Endothelial cell (in vitro differentiated cells): ENCODE measurements at places on chromosomes 11 and 22. TPM values are rescaled to one million over a fixed set of nuclear protein-coding genes. Genes with fewer than 3 reads are reported as not detected.

- no peak for DNase-seq
Measured at GRCh38 chr11:95232666-95233065, 1.7 kb upstream of the SESN3 start.

DNA sequence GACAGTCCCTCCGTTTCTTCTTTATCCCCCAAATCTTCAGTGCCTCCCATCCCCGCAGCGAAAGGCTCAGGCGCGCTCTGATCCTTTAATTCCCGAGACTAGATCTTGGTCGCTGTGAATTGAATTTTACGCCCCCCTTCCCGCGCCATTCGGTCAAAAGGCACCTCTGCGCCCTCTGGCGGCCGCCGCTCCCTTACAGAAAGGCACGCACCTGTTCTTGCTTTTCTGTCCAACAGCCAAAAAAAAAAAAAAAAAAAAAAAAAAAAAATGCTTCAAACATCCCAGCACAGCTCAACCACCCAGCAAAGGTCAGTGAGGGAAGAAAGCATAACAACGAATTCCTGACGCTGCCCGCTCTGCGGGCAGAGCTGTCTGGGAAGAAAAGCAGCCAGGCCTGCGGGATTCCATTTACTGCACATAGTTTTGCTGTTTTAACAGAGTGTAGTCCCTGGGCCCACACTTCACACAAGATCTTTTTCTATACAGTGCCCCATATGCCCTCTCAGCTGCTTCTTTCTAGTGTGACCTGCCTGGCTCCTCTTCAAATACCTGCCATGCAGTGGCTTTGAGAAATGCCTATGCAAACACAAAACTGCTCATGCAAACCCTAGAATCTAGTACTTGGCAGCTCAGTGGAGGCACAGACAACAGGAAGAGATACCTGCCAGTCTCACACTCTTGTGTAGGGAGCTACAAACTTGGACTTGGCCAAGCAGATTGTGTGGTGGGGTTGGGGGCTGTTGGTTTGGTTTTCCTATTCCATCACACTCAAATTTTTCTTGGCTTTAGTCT, 1.3 kb upstream of the ESAM start:
- DNase-seq, result peak; percentile 93

- no peak for DNase-seq
Measured at GRCh38 chr11:128688031-128688713, 5.7 kb upstream of the FLI1 start.

The HEPACAM gene
- 0.08 TPM for total RNA-seq

GRCh38 chr11:131025020-131025419, 108.7 kb upstream of the SNX19 start:
- peak; percentile 12 for DNase-seq
